ENCODE measurements at places on chromosomes 3 and 15.

GRCh38 chr3:4988983-4989834, 10.0 kb downstream of the BHLHE40 start:
- DNase-seq: no peak

DNA sequence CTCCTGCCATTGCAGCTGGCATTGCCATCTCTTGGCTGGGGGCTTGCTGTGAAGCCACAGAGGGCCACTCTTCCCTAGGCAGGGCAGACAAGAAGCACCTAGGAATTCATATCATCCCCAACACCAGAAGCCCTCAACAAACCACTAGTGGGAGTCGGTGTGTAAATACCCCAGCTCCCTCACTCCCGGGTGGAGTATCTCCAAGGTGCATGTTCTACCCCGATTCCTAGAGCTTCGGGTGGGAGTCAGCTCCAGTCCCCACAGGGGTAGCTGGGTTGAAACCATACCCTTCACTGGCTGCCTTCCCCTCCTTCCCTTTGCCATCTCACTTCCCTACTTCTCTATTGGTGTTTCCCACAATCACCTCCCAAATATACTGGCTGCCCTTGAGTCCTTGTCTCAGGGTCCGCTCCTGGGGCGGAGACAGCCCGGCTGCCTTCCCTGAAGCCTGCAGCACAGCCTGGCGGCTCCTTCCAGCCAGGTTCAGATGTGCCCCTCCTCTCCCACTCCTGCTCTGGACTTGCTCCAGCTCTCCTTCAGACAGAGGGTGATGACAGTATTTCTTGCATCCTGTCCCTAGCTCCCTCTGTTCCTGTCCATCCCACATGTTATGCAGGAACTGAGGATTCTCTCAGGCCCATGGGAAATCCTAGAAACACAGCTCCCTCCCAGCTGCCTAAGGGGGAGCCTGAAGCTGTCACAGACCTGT, 33.3 kb downstream of the FAM3D start:
- DNase-seq: no peak

- no peak for DNase-seq
Observed at GRCh38 chr15:80203361-80203885, 48.6 kb downstream of the CTXND1 start.

DNA sequence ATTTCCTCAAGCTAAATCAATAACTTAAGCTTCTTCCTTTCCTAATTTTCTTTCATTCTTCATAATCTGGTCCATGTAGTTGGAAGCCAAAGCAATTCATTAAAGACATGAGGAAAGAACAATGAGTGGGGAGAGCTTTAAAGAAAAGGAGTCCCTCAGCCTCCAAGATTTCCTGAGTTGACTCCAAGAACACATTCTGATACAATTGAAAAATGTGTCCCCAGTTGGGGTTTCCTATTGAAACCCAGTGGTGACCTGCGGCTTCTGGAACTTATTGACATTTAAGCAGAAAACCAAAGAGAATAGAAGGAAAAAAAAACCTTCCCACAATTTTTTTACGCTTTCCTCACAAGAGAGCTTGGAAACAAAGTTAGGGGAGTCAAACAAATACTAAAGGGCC, 37.0 kb downstream of the ATP8B4 start:
- DNase-seq: no peak

DNA sequence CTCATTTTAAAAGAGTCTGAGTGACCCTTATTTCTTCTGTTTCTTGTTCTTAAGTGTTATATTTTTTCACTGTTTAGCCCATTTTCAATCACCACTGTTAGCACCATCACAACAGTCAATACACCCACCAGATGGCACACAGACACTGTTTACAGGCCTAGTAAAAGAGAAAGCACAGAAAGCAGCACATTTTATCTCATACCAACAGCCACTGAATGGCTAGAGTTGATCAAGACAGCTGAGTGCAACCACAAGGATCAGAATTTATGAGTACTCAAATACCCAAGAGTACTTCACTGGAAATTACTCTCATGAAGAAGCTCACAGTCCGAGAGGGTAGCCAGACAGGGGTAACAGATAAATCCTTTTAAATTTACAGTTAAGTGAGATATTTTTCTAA, 127.0 kb downstream of the TFDP2 start:
- no peak for DNase-seq

- DNase-seq: no peak
Observed at GRCh38 chr15:82750831-82751180, 41.1 kb upstream of the AP3B2 start.

- DNase-seq: no peak
Observed at GRCh38 chr3:103949693-103950092, 1417.0 kb upstream of the ALCAM start.

DNA sequence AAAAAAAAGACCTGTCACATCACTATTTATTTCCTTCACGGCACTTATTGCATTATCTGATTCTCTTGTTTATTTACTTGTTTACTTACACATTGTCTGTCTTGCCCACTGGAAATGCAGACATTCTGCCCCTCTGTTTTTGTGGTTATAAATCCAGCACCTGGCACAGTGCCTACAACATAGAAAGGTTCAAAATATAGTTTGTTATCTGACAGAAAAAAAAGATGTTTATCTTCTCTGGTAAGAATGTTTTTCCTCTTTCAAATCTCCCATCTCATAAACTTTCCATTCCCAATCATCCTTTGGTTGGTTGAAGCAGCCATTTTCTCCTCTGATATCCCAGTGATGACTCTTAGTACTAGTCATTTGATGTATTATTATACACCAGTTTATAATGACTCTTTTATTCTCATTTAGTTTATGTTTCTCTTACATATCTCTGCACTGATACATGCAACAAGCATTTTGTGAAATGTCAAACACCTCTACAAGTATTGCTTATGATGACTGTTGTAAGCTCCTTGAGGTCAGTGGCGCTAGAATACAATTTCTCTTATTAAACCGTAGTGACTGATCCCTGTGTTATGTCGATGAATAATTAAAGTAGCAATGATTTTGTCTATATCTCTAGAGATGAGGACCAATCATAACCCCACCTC, 398.4 kb upstream of the TBL1XR1 start:
- no peak for DNase-seq

DNA sequence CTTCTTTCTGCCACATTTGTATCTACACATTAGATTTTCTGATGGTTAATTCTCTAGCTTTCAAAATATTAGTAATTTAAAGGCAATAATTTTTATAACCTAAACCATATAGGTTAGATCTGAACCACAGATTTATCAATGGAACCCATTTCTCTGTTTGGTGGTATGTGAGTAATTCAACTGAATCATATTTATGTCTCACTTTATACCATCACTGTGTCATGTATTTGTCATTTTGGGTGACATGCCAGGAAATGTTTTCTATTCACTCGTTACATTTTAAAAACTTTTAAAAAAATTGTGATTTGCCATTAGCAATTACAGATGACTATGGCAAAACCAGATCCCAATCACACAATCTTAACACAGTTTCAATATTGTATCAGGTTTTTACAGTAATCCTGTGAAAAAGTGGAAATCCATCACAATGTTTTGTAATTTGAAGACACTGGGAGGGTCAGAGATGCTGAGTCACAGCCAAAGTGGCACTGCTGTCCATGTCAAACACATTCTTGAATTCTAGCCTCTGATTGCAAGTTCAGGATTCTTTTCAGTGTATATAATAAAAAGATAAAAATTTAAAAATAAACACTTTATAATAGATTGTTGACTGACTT, 356.0 kb upstream of the RBMS3 start:
- no peak for DNase-seq

GRCh38 chr3:69817988-69818387, 78.7 kb downstream of the MITF start:
- DNase-seq: no peak

- DNase-seq: no peak
Observed at GRCh38 chr15:60411774-60412425, 14.1 kb upstream of the ANXA2 start.

- DNase-seq: no peak
Observed at GRCh38 chr3:89584398-89584797, 477.0 kb downstream of the EPHA3 start.

DNA sequence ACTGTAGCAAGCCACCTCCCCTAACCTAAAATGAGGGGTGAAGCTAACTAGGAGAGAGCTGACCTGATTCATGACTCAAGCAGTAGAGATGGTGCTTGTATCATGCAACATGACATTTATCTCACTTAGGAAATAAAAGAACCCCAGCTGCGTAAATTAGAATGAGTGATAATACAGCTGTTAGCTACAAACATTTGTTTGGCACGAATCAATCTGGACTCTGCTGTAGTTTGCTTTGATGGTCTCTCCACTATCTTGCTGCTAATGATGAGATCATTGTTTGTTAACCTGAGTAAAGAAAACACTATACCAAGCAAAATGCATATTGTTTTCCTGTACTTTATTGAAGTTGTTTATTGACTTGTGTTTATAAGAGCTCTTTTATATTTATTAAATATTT, 92.6 kb downstream of the ALDH1A2 start:
- DNase-seq: no peak

- DNase-seq: no peak
Observed at GRCh38 chr3:17738921-17739320, 3.5 kb downstream of the TBC1D5 start.

GRCh38 chr15:60706145-60706544, 227.2 kb upstream of the ICE2 start:
- no peak for DNase-seq

GRCh38 chr3:139846729-139847128, 88.3 kb upstream of the CLSTN2 start:
- no peak for DNase-seq

GRCh38 chr3:41450416-41451231, 251.3 kb downstream of the CTNNB1 start:
- DNase-seq: no peak

- DNase-seq: no peak
Observed at GRCh38 chr3:116563351-116563750, 118.1 kb upstream of the LSAMP start.

GRCh38 chr3:169179722-169180121, 483.8 kb downstream of the MECOM start:
- no peak for DNase-seq

- DNase-seq: no peak
Observed at GRCh38 chr3:130820976-130821375, 72.9 kb upstream of the ATP2C1 start.

GRCh38 chr3:109066864-109067263, 51.1 kb downstream of the MORC1 start:
- no peak for DNase-seq

GRCh38 chr3:153070511-153070868, 91.5 kb upstream of the RAP2B start:
- no peak for DNase-seq

DNA sequence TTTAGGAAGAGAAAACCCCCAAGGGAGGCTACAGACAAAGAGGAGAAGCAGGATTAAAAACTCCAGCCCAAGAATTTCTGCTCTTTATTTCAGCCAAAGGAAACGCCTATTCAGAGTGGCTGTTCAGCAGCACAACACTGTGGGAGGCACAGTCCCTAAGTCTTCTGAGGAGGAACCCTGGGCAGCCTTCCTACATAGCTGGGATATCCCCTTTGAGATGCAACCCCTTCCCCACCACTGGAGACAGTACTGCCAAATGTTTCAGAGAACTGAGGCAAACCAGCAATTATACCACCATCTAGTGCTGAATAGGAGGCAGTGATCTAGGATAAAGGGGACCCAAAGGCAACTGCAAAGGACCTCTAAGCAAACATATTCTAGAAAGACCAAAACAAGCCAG, 168.1 kb downstream of the VPS13C start:
- no peak for DNase-seq

DNA sequence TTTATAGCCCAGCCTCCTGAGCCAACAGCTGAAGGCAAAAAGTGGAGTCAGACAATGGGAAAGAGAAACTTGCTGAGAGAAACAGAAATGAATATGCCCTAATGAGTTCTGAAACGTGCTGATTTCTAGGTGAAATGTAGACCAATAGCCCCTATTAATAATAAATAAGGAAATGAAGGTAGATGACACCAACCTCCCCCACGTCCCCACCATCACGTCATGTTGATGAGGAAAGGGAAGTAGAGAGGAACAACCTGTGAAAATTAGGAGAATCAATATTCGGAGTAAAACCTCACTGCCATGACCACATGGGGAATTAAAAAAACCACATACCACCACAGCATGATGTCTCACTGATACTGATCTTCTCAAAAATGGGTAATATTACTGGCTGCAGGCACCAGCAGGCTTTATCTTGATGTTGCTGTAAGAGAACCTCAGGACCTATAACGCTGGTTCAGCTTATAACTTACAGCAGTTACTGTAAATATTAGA, 64.0 kb downstream of the KAT2B start:
- DNase-seq: no peak

- DNase-seq: no peak
Observed at GRCh38 chr3:12768579-12769527, 9.8 kb upstream of the TMEM40 start.

DNA sequence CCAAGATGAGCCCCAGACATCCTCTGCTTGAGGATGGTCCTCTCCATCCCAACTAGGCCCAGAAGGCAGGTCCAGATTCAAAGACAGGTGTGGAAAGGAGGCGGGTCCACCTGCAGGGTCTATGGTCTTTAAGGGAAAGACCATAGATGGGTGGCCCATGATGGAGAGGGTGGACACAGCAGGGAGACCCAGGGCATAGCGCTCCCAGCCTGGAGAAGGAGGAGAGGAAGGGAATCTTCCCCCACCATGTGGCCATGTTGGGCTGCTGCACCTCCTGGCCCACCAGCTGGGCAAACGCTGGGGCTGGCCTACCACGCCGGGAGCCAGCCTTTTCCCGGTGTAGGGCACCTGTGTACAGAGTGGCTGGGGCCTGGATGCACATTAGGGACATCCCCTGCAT, 265.2 kb upstream of the TLE3 start:
- DNase-seq: no peak

DNA sequence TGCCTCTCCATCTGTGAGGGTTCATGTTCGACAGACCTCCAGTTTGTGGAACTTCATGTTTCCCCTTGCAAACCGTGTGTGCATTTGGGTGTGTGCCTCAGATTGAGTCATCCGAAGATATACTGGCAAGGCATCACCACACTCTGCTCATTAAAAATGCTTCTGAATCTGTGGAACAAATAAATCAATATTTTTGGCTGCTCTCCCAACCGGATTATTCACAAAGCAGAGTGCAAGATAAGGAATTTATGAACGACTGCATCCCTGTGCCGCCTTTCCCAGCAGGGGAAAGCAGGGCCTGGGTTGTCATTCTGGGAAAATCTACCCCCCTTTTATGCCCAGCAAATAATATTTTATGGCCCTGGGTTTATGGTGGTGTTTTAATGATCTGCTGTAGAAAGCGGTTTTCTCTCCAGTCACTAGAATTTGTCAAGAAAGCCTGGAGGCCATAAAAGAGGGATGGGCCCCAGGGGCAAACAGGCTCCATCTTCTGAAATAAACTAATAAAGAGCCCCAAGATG, 4.2 kb upstream of the WNT5A start:
- DNase-seq: no peak

- DNase-seq: no peak
Observed at GRCh38 chr3:169158379-169158778, 505.1 kb downstream of the MECOM start.

DNA sequence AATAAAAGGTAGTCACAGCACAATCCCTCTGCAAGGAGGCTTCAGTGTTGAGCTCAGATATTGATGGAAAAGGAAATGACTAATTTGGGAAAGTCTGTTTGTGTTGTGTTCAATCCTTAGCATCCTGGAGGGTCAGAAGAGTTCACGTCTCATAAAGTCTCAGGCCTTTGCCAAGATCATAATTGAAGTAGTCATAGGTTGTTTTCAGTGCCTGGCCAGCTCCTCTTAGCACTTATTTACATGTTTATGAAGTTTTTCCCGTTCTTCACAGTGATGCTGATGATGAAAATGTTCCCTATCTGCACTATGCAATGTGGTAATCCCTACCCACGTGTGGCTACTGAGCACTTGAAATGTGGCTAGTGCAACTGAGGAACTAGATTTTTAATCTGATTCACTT, 61.6 kb upstream of the TGFBR2 start:
- DNase-seq: no peak
